Psoas muscle (tissue), 8 donors: ENCODE measurements at places on chromosomes 7 and 10. TPM values are rescaled to one million over a fixed set of nuclear protein-coding genes. Genes with fewer than 3 reads are reported as not detected.

GRCh38 chr10:58239561-58240169, 28.0 kb downstream of the IPMK start:
- no peak for DNase-seq

DNA sequence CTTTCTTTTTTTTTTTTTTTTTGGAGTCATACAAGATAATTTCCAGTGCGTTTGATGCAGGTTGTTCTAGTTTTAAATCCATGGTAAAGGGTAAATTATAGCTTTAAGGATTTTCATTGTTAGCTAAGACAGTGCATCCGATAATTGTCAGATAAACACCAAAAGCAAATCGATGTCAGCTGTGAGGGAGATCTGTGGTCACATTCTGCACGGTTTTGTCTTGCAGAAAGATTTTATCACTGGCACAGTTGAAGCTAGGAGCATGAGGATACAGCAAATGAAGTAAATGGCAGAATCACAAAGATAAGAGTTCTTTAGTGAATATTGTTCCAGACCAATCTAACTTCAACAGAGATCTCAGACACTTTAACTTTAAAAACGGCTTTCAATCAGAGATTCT, 648.8 kb upstream of the COBL start:
- no peak for DNase-seq

DNA sequence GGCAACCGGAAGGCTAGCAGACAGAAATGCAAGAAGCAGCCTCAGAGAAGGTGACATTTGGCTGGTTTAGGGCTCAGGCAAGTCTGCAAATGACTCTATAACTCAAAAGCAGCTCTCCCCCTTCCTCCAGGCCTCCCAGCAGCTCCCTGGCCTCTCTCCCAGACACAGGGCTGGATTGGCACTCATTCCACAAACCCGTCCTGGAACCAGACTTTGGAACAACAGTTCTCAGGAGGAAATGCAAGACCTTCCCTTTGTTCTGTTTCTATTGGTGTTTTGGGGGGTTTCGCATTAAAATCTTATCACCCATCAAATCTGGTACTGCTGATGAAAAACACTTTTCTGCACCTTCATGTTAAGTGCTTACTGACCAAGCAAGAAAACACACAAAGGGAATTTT, 40.3 kb upstream of the EFCAB10 start:
- DNase-seq: peak; percentile 29

DNA sequence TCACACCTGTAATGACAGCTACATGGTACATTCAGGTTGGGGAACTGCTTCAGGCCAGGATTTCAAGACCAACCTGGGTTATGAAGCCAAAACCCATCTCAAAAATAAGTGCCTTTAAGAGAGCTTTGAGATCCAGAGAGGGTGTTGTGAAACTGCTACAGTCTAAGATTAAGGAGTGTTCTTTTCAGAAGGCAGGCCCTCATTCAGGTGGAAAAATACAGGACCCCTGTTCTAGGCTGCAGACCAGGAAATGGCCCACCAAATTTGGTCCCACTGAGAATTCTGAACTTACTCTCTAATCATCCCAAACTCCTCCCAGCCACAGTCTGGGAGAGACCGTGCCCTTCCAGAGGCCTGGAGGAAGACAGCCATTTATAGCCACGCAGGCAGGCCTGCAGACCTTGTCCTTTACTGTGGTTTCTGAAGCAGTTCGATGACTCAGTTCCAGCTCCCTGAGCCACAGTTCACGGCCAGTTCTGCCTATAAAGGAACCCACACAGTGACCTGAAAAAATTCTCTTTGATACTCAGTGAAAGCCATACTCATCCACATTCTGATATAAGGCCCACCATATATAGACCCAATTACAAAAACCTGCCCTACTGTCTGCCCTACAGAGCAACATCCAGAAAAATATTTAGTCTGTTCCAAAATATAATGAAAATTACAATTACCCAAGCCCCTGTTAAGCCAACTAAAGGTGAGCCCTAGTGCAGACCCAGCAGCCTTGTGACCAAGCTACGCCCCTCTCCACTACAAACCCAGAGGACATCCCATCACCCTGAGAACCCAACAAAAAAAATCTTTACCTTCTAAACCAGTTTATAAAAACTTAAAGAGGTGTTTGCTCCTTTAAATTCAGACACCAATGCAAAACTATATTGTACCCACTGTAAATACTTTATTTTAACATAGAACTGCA, 21.2 kb downstream of the ZNF680 start:
- DNase-seq: peak; percentile 19

- DNase-seq: no peak
These were observed 8.1 kb downstream of the PRKRIP1 start for GRCh38 chr7:102404005-102404861.

- no peak for DNase-seq
These were observed 19.6 kb upstream of the ADAM12 start for GRCh38 chr10:126407831-126408230.

DNA sequence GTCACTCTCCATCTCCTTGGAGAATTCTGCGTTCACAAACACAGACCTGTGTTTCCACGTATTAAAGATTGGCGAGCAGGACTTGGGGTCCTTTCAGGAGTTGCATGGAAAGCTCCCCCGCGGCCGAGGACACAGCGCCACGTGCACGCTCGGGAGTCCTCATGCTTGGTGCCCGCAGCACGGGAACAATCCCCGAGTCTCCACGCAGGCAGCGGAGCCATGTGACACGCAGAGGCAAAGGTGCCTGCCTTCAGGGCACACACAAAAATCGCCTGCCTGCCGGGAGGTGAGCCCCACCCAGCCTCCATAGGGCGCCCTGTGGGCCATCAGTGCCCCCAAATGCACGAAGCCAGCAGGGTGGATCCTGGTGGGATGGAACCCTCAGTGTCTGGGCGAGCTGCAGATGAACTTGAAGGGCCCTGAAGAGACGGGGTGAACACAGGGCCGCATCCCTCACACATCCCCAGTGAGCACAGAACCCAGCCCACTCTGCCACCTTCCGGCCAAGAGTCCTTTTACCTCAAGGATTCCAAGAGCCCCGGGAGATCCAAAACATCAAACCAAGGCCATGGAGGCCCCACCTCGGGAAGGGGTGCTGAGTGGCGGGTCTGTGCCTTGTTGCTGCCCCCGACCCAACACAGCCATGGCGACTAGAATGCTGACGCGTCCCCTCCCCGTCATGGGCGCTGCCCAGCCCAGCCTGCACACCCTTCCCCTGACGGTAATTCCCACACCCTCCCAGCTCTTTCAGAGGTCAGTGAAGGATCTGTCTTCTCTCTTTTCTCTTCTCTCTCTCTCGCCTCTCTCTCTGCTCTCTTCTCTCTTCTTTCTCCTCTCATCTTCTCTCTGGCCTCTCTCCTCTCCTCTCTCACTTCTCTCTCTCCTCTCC, 55.9 kb downstream of the CFAP46 start:
- DNase-seq: no peak

DNA sequence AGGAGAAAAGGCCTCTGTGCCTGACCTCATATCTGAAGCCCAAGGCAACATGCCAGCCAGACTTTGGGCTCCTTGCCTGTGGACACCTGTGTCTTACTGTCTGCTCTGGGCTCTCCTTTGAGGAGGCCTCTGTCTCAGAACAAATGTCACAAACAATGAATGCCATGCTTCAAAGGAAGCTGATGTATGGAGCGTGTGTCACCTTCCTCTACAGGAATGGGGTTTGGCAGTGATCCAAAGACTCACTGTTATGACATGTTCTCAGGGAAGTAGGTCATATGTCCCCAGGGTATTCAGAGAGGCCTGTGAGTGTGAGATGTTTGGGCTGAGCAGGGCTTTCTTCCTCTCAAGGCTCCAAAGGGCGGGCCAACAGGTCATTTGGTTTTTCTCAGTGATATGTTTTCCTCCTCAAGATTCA, 38.4 kb downstream of the PTPRE start:
- DNase-seq: no peak

The NRBF2 gene
- total RNA-seq: 85.3 TPM

The TWNK gene
- total RNA-seq: 11.0 TPM
